Stimulated activated CD4-positive, alpha-beta T cell treated with anti-CD3 and anti-CD28 coated beads, Interleukin-15, amount 100 ng/mL, for 1 hour (primary cell): ENCODE measurements at places on chromosomes 7 and 10.

GRCh38 chr7:138137423-138138171 is 61.3 kb downstream of the AKR1D1 start:
- no peak for DNase-seq

GRCh38 chr10:131022981-131023380 is 288.5 kb downstream of the TCERG1L start:
- DNase-seq: no peak

- no peak for DNase-seq
Measured at GRCh38 chr10:76319661-76320060, 888.2 kb downstream of the LRMDA start.

- no peak for DNase-seq
Measured at GRCh38 chr10:122285506-122286444, 14.7 kb downstream of the BTBD16 start.

DNA sequence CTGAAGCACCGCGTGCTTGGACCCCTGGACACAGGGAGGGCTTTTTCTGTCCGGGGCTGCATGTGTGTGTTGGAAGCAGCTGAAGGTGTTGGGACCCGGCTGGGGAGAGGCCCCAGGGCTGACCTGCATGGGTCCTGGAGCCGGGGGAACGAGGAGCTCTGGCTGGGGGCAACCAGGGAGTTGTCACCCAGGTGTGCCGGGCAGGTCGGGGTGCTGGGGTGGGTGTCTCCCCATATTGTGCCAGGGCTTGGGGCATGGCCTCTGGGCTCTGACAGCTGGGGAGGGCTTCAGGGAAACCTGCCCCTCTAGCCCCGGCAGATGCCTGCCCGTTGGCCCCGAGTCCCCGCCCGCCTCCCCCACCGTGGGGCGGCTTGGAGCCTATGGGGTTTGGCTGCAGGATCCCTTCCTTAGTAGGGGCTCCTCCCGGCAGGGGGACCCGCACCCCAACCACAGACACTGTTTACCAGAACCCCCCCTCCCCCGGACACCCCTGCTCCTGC is 42.3 kb downstream of the UNCX start:
- no peak for DNase-seq

DNA sequence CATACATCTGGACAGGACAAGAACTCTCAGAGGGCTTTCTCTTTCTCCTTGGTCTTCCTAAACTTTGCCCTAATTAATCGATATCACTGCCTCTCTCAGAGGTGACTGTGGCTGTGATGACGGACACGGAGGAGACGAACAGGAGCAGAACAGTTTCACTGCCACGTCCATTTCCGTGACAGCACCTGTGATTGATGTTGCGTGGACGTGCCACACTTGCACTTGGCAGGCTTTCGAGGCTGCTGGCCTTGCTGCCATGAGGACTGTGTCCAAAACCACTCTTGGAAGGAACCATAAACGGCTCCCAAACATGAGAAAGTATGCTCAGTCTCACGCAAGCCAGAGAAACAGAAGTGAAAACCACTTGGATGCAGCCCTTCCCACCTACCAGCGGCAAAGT is 308.1 kb downstream of the DNAJB6 start:
- no peak for DNase-seq

GRCh38 chr10:3321123-3321522 is 148.5 kb upstream of the PITRM1 start:
- DNase-seq: no peak

GRCh38 chr10:131856441-131857094 is 44.2 kb upstream of the PPP2R2D start:
- DNase-seq: no peak

GRCh38 chr10:72611783-72612182 is 14.1 kb downstream of the MICU1 start:
- no peak for DNase-seq

- no peak for DNase-seq
Measured at GRCh38 chr10:121633056-121633455, 34.8 kb upstream of the FGFR2 start.

GRCh38 chr10:52212802-52213201 is 101.3 kb upstream of the DKK1 start:
- DNase-seq: no peak

DNA sequence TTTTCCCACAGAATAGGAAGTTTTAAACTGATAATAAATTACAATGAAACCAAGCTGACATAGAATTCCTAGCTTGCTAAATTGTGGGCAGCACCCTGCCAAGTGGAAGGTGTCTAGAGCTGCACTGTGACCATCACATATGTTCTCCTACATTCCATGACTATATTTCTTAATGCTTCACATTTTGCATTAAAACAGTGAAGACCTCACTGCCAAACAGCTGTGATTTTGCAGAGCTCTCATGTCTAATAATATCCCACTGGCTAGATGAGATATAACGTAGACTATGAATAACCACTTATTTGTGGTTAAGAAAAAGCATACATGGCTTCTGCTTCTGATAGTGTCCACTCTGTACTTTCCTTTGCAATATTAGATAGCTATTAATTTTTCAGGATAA is 228.3 kb upstream of the TEX47 start:
- no peak for DNase-seq

GRCh38 chr7:41328544-41328943 is 374.3 kb downstream of the INHBA start:
- DNase-seq: no peak
